ENCODE measurements at places on chromosomes 6 and 20. TPM values are rescaled to one million over a fixed set of nuclear protein-coding genes. Genes with fewer than 3 reads are reported as not detected.

MYLK2 gene
- total RNA-seq, result 6.1 TPM

KAT14 gene
- 10.4 TPM for total RNA-seq

DEFB129 gene
- total RNA-seq, result not detected

SEMG1 gene
- not detected for total RNA-seq

RNF39 gene
- 4.0 TPM for total RNA-seq

GTSF1L gene
- not detected for total RNA-seq

OPRM1 gene
- total RNA-seq, result not detected

LAMP5 gene
- 1.9 TPM for total RNA-seq

CRISP2 gene
- not detected for total RNA-seq

RTEL1 gene
- 13.3 TPM for total RNA-seq

SIRPG gene
- total RNA-seq, result not detected

ME1 gene
- 11.4 TPM for total RNA-seq
